DND-41 (cell line): ENCODE measurements at places on chromosomes 4 and X.

- DNase-seq: no peak
These were observed 58.0 kb upstream of the FRMPD4 start for GRCh38 chrX:12080265-12080664.

- no peak for DNase-seq
These were observed 38.2 kb downstream of the CSN3 start for GRCh38 chr4:70280567-70280966.

DNA sequence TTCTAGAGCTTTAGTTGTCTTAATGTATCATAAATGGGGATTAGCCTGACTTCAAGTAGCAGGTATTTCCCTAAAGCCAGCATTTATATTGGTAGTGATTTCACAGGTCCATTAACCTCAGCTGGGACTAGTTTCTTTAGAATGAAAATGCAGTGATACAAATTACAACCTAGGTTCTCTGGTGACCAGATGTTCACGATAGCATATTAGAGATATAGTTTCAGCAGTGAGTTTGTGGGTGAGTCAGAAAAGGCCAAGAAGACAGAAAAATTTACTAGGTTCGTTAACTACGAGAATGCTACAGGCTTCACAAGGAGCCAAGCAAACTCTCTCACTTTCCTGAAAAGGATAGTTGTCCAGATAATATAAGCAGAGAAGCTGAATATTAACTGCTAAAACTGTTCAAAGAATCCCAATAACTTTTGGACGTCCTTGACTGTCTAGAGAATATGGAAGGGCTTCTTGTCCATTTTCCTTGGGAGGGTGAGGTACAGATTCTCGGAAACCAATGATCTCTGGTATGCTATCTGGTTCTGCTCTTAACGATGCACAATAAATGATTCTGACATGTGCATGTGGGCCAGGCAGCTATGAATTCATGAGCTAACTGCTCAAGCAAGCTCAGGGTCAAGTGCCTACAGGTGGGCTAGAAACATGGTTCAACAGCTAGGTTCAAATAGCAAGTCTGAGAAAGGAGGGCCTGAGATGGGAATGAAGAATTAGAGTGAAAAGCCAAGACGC is 6.0 kb upstream of the SPCS3 start:
- no peak for DNase-seq

GRCh38 chr4:139619644-139620043 is 46.0 kb upstream of the MGST2 start:
- DNase-seq: peak; percentile 15

GRCh38 chrX:45712067-45712466 is 511.4 kb upstream of the DIPK2B start:
- no peak for DNase-seq

- no peak for DNase-seq
These were observed 54.2 kb downstream of the AWAT2 start for GRCh38 chrX:69995362-69996112.

DNA sequence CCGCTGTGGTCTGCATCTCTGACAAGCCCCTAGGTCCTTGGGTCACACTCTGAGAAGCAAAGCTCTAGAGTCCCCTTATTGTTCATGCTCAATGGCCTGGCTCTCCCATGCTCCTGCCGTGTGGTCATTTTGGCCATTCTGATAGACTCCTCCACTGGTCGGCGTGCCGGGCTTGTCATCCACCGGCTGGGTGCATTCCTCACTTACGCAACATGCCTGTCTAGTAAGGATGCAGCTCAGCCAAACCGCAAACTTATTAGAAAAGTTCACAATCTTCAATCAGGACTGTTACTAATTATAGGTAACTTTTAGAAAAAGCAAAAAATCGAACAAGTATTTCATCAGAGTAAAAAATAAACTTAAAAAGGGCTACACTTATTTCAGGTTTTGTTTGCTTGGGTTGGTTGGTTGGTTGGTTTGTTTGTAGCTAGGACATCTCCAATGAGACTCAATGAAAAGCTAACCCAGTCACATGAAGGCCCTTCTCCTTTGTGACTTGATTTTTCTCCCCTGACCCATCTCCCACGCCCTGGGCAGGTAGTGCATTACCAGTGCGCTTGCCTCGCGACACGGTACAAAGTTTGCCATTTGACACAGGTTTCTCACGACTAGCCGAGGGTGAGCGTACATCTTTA is 41.0 kb downstream of the IRF2 start:
- no peak for DNase-seq

DNA sequence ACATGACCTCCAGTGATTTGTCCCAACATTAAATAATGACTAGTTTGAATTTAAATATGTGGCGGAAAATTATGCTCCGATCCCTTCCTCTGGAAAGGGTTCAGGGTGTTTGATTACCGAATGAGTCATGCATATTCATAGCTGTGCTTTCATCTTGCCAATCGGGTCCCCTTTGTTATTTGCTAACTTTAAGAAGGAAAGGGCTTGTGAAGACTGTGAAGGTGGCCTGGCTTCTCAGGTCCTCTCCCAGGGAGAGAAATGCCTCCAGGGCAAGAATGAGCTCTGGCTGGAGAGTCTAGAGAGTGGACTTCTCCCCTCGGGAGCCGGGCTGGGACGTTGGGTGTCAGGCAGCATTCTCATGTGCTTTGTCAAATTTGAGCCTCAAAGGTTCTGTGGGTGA is 155.5 kb upstream of the PSAPL1 start:
- no peak for DNase-seq

GRCh38 chr4:73051625-73052024 is 17.9 kb downstream of the COX18 start:
- no peak for DNase-seq

DNA sequence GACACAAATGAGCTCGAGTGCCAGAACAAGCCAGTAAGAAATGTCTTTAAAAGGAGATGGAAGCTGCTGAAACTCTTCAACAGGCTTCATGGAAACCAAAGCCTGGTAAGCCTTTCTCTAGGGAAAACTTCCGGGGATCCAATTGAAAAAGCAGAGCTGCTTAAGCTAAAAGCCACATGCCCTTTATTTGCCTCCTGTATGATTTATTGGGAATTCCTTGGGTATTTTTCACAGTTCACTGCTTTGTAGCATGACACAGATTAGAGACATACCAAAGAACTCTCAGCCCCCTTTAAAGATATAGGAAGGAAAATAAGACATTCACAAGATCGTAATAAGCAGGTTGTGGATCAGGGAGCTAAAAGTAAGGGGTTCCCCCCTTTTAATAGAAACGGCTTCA is 6.5 kb upstream of the ARHGAP6 start:
- no peak for DNase-seq

- no peak for DNase-seq
These were observed 545.5 kb downstream of the SPOCK3 start for GRCh38 chr4:166688835-166689234.

DNA sequence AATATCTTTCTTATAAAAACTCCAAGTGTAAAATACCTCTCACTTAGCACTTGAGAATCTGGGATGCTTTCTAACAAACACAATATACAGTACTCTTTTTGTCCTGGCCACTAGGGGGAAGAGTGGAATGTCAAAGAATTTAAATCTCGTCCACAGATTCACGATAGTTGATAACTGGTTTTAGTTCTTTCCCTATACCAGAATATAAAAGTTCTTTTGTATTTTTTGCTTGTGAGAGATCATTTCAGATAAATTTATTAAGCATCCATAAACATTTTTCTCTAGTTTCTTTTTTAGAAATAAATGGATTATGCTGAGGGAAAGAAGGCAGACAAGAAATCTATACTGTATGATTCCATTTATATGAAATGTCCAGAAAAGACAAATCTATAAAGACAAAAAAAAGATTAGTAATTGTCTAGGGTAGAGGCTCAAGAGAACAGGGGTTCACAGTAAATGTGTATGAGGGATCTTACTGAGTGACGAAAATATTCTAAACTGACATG is 50.4 kb downstream of the MGARP start:
- DNase-seq: no peak

DNA sequence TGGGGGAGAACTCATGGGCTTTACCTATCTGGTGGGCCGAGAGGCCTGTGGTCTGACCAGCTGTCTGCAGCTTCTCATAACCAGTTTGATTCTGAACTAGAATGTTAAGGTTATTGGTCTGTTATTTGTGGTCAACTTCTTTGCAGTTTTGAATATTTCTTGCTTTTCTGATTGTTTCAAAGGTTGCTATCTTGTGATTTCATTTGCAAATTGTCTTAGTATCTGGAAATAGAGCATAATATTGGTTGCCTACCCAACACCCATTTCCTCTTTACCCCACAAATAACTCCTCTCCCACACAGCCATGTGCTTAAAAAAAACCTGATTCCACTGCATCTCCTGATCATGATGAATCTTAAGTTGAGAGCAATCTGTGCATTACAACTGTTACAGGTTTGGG is 39.1 kb upstream of the BMP2K start:
- DNase-seq: no peak

GRCh38 chrX:135295944-135296305 is 13.4 kb upstream of the ETDC start:
- DNase-seq: no peak

DNA sequence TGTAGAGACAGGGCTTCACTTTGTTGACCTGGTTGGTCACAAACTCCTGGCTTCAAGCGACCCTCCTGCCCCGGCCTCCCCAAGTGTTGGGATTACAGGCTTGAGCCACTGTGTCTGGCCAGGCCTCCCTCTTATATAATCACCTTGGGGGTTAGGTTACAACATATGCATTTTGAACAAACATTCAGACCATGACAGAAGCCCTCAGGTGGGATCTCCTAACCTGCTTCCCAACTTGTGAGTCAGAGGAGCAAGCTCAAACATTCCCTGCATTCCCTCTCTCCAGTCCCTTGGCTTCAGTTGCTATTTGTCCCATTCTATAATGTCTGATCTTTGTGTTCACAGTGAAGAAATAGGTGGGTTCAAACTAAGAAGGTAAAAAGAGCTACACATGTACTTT is 76.5 kb upstream of the NRK start:
- DNase-seq: no peak

GRCh38 chrX:74426615-74427014 is 5.3 kb downstream of the SLC16A2 start:
- no peak for DNase-seq

GRCh38 chr4:163537114-163537513 is 42.6 kb downstream of the TMA16 start:
- DNase-seq: no peak

- no peak for DNase-seq
These were observed 67.3 kb downstream of the GLUD2 start for GRCh38 chrX:121114691-121115090.

GRCh38 chrX:120111611-120112010 is 4.1 kb downstream of the RHOXF1 start:
- DNase-seq: no peak

GRCh38 chr4:70734971-70735370 is 13.2 kb downstream of the RUFY3 start:
- DNase-seq: peak; percentile 69

DNA sequence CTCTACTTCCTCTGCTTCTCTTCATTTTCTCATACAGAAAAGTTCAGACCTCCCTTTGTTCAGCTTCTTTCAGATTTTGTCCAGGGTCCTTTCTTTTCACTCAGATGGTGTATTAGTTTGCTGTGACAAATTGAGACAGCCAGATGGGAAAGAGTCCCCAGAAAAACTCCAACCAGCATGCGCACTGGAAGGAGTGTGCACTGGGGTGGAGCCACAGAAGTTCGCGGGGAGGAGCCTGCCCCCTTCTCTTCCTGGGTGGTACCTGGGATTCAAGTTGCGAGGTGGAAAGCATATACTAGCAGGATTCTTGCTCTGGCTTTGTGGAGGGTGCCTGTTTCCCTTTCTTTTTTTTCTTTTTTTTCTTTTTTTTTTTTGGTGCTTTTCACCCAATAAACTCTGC is 51.6 kb downstream of the SMIM20 start:
- no peak for DNase-seq

DNA sequence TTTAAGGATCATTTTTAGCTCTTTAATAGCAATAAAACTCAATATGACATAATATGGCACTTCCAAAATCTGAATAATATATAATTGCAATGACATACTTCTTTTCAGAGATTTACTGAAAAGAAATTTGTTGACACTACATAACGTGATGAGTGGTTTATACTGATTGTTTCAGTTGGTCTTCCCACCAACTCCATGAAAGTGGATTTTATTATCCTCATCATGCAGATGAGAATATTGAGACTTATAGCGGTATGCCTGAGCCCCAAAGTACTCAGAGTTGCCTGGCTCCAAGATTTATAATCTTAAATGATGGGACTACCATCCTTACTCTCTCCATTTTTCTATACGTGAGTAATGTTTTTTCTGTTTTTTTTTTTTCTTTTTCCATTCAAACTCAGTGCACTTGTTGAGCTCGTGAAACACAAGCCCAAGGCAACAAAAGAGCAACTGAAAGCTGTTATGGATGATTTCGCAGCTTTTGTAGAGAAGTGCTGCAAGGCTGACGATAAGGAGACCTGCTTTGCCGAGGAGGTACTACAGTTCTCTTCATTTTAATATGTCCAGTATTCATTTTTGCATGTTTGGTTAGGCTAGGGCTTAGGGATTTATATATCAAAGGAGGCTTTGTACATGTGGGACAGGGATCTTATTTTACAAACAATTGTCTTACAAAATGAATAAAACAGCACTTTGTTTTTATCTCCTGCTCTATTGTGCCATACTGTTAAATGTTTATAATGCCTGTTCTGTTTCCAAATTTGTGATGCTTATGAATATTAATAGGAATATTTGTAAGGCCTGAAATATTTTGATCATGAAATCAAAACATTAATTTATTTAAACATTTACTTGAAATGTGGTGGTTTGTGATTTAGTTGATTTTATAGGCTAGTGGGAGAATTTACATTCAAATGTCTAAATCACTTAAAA is 15.3 kb downstream of the ALB start:
- no peak for DNase-seq

DNA sequence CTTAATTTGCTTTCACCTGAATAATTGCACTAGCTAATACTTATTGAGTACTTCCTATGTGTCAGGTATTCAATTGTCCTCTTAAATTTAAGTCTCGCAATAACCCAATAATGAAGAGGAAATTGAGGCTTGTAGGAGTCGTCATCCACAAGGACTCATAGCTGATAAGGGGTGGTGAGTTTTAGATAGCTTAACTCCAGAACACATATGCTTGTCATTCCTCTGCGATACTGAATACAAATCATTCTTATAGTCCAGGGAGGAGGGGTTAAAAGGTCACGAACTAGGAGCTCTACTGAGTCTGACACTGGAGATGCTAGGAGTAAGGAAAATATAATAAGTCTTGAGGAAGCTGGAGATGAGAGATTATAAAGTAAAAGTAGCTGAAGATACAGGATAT is 1.4 kb upstream of the PACRGL start:
- DNase-seq: no peak

GRCh38 chrX:71515038-71515396 is 17.9 kb upstream of the OGT start:
- no peak for DNase-seq

DNA sequence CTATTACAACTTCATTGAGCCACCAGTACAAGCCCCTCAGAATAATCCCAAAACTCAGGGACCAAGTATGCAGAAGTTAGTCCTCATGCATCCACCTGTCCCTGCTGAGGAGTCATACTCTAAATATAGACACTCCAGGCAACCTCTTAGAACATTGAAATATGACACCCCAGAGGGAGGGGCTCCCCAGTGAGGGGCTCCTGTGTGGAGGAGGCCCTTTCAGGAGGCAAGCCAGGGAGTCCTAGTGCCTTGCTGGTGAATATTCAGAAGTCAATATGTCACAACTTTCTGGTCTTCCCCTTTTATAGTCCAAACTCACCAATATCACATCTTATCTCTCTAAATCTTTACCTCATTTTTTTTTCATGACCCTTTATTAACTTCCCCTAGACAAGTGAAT is 1.6 kb upstream of the ARMCX6 start:
- peak; percentile 45 for DNase-seq
